ENCODE measurements at places on chromosomes 5 and 9.
A peak's percentile ranks its signal among the peaks of the same experiment; 100 is the strongest.

DNA sequence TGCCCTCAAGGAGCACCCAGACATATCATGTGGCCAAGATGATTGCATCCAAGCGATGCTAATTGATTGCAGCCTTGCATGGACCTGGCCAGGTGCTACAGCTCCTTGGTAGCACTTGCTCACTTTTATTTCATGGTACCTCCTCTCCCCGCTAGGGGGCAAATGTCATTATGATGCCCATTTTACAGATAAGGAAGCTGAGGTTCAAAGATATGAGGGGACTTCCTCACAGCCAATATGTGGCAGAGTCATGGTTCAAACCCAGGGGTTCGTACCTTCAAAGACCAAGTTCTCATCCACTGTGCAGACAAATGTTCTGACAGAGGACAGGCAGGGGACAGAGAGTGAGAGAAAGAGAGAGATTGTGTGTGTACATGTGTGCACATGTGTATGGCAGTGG is 21.9 kb upstream of the KCNMB1 start:
- no peak for DNase-seq

DNA sequence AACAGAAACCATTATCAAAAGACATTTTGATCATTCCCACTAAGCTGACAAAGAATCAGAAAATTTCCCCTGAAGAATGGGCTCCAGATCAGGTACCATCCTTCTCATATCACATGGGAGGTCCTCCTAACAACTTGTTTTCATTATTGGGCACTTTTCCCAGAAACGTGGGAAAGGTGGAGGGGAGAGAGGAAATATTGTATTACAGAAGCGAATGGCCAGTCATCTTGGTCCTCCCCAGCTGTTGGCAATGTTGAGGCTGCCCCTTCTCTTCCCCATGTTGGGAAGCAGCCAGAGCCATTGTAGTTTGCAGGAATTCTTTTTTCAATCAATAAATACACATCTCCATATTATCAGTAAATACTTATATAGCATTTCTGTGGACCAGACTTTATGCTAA is 126.2 kb upstream of the ZNF608 start:
- DNase-seq: no peak

DNA sequence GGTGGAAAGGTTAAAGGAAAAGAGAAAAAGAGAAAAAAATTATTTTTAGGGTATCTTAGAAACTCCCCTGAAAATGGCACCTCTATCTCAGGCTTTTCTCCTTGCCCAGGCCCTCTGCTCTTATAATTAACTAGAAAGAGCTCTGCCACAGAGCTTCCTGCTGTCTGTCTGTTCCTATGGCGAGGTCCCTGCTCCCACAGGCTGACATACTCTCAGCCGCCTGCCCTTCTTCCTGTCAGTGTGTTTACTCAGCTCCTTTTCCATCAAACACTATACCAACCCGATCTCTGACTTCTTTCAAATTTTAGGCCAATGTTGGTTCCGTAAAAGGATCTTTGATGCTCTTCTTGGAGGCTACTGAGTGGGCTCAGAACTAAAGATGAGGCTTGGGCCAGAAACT is 482.6 kb downstream of the DMAC1 start:
- no peak for DNase-seq

- DNase-seq: no peak
Observed at GRCh38 chr9:106502930-106503329, 360.0 kb upstream of the ZNF462 start.

- peak; percentile 2 for DNase-seq
Observed at GRCh38 chr5:36073595-36074216, 7.0 kb upstream of the UGT3A2 start.

GRCh38 chr5:145948921-145949320 is 12.5 kb downstream of the SH3RF2 start:
- no peak for DNase-seq

DNA sequence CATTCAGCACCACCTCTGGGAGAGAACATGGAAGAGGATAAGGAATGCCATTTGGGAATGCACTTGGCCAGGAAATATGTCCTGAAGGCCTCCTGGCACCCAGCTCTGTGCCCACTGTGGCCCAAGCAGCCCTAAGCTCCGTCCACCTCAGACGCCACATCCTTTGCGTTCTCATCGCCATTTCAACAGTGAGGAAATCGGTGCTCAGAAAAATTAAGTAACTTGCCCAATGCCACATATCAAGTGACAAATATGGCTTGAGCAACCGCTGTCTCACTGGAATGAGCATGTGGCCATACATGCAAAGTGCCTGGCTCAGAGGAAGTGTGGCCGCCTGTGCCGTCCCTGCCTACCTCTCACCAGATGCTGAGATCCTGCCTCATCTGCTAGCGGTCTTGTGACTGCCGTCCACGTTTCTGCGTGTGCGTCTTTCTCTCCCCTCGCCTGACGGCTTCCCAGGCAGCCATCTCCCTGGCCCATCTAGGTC is 984 bp upstream of the DOK3 start:
- no peak for DNase-seq

DNA sequence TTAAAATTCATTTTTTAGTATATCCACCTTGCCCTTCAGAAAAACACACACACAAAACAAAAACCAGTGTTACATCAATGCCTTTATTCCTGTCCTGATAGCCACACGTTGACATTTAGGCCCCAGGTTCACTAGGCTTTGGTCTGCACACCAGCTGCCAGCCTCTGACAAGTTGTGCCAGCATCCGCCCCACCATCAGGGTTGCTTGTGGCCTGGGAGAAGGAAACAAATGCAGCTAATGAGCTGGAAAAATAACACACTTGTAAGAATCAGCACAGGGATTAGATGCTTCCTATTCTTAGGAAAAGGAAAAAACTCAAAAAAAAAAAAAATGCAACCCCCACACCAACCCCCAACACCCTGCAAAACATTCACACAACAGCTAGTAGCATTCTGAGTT is 404.0 kb upstream of the GRIA1 start:
- DNase-seq: peak; percentile 7

- DNase-seq: no peak
Observed at GRCh38 chr5:75608870-75609269, 2.4 kb upstream of the ANKDD1B start.

DNA sequence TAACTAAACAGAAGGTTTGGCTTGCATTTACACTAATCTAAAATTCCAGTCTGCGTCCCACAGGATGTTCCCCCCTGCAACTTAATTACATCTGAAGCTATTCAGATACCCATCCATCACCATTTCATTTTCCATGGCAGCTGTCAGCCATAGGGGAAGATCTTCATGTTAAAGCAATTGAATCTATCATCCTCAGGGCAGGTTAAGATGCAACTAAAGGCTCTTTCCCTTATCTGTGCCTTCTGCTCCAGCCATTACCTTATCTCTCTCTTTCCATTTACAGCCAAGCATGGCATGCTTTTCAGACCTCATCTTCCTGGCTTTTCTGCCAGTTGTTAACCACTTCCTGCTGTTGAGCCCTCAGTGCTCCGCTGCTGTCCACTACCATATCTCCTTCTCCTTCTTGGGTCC is 15.8 kb upstream of the HACD4 start:
- DNase-seq: no peak

DNA sequence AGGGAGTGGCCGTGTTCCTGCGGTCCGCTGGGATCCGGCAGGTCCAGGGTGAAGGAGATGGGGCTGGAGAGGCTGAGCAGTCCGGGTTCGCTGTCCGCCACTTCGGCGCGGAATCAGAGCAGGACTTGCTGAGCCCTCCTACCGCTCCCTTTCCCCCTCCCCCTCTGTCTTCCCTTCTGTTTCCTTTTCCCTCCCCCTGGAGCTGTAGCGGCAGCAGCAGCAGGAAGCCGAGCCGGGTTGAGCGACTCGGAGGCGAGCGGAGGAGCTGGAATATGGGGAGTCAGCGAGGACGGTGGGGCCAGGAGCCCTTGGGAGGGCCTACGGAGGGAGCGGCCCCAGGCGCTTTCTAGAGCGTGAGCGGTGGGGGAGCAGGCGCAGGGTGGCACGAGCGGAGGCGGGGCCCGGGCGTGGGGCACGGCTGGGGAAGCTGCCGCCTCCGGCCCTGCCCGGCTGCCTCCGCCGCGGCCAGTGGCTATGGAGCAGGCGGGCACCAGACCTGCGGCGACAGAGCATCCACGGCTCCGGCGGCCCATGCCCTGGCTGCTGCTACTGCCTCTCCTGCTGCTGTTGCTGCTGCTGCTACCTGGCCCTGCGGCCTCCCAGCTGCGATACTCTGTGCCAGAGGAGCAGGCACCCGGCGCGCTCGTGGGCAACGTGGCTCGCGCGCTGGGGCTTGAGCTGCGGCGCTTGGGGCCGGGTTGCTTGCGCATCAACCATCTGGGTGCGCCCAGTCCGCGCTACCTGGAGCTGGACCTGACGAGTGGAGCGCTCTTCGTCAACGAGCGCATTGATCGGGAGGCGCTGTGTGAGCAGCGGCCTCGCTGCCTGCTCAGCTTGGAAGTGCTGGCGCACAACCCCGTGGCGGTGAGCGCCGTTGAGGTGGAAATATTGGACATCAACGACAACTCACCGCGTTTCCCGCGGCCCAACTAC is at the start of gene PCDHAC2:
PCDHAC2 (plus strand) TSS at position 184 of the 933 bp plus-strand sequence; CDS start at position 475, 291 bp downstream.
- DNase-seq: peak; percentile 85

DNA sequence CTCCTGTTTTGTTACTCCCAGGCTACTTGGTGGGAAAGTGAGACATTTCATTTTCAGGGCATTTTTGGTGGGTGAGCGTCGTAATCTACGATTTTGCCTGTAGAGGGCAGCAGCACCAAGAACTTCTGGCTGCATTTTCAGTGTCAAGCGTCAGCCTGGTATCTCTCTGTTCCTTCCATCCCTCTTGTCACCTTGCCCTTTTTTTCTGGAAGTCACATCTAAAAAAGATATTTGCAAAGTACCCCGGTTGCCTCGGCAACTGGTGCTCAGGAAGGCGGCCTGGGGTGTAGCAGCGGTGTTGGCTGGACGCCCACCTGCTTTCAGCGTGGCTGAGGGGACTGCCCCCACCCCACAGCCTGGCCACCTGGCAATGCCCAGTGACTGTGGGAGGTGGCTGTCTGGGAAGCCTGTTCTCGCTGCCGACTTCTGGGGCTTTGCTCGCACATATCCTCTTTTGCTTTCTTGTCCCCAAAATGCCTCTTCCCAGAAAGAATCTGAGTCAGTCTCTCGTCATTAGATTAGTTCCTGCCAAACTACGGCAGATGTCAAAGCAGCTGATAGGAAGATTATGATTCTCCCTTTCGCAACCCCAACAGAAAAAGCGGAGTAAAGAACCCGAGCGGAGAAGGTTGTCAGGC is 84.5 kb downstream of the ACER2 start:
- DNase-seq: peak; percentile 86

DNA sequence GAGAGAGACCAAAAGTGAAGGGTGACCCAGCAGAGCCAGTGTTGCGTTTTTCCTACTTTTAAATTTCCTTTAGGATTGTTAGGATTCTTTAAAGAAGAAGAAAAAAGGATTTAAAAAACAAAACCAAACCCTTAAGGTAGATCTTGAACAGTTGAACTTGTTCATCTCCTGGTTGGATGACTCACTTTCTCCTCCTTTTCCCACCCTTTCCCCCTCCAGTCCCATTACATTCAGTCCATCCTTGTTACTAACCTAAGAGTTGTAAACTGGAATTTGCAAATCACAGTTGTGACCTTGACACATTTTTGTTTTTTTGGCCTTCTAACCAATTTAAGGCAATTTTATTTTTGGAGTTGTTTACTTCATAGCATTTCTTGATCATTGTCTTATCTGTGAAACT is 289.2 kb downstream of the ARHGAP26 start:
- DNase-seq: no peak

- no peak for DNase-seq
Observed at GRCh38 chr5:34555699-34556508, 100.2 kb upstream of the RAI14 start.

DNA sequence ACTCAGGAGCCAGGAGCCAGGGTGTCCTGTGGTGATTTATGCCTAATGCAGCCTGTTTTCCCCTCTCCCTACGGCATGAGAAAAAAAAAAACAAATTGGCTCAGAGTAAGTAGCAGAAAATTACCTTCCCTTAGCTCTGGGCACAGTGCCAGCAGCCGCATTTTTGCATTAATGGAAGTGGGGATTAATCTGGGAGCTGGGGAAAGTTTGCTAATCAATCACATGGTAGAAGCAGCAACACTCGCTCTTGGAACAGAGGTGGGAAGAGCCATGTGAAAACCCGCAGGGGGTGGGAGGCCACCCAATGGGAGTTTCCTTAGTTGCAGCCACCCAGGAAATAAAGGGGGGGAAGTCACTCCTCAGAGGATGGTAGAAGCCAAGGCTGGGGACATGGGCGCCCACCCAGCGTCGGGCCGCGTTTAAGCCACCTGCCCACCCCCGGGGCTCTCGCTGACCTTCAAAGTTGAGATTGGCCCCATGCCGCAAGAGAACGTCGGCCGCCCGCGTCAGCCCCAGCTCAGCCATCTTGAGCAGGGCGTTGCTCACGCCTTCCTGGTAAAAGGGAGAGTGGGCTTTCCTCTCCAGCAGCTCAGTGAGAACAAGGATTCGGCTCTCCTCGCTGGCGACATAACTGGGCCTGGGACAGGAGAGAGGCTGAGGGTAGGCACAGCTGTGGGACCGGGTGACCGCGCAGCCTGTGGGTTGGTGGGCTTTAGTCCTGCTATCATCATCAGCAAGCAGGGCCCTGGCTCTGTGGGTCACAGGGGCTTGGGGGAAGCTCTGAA is 1.7 kb downstream of the ASB6 start:
- DNase-seq: no peak

- no peak for DNase-seq
Observed at GRCh38 chr5:149605998-149606724, 24.9 kb downstream of the ARHGEF37 start.

DNA sequence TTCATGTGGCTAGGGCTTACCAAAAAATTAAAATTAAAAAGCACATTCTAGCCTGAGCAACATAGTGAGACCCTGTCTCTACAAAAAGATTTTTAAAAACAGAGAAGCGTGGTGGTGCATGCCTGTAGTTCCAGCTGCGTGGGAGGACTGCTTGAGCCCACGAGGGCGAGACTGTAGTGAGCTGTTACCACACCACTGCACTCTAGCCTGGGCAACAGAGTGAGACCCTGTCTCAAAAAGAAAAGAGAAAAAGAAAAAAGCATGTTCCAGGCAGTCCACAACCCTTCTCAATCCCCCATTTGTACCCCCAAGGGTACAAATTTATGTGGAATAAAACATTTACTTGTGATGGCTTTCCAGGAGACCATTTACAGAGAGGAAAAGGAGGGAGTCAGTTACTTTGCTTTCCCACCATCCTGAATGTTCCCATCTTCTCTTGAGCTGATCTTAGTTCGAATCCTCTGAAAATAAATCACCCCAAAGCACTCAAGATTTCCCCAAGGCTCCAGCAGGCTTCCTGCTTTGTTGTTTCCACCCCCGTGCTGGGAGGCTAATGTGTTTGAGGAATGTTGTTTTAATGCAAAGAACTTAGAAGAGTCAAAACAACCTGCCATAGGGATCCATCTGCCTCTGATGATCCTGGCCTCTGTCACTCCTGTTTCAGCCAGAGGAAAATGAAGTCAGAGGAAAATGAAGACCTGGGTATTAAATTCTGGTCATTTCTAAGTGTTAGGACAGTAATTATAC is 384.7 kb downstream of the BNC2 start:
- DNase-seq: no peak

DNA sequence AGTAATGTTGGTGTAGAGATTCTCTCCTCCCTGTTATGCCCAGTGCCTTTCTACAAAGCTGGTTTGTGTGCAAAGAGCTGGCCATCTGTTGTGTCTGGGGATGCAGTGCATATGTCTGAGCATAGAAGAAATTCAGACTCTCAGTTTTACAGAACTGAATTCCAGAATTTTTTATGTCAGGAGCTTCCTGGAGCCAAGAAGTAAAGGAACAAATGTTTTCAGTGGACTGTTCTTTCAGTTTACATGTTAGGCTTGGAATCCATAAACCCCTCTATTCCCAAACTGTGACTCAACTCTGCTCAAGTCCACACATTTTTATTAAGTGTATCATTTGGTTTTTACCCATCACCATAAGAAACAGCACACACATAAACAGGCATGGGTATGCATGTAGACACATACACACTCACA is 366.0 kb downstream of the BRINP1 start:
- DNase-seq: peak; percentile 87

GRCh38 chr9:122339579-122339978 is 31.2 kb upstream of the PTGS1 start:
- no peak for DNase-seq
